Activated CD4-positive, alpha-beta T cell treated with anti-CD3 and anti-CD28 coated beads, Interleukin-2, amount 50 U/mL, for 4 hours (primary cell): ENCODE measurements at places on chromosomes 16 and 17.

DNA sequence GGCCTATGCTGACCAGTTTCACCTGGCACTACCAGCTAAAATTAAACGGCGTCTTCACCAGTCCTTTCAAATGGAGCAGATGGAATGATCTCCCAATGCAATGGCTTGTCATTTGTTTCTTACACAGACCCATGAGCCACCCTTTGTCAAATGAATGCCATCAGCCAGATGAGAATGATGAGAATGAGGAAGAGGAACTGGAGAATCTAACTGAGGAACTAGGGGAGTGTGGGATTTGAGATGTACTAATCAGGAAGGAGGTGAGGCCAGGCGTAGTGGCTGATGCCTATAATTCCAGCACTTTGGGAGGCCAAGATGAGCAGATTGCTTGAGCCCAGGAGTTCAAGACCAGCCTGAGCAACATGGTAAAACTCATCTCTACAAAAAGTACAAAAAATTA is 116.4 kb downstream of the HS3ST3A1 start:
- no peak for DNase-seq

DNA sequence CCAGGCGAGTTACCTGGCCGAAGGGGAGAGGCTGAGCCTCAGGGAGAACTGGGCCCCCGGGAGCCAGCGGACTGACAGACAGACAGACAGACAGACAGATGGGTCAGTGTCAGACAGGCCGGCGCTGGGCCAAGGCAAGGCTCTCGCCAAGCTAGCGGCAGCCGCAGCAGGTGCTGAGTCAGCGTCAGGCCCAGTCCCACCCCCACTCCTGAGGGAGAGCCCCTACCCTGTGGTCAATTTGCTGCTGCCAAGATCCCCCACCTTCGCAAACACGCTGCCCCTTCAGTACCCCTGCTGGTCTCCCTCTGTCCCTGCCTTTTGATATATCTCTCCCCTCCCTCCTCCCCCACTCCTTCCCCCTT is 1.5 kb downstream of the FGF11 start:
- DNase-seq: no peak

GRCh38 chr17:55340686-55341085 is 75.9 kb downstream of the HLF start:
- DNase-seq: no peak

DNA sequence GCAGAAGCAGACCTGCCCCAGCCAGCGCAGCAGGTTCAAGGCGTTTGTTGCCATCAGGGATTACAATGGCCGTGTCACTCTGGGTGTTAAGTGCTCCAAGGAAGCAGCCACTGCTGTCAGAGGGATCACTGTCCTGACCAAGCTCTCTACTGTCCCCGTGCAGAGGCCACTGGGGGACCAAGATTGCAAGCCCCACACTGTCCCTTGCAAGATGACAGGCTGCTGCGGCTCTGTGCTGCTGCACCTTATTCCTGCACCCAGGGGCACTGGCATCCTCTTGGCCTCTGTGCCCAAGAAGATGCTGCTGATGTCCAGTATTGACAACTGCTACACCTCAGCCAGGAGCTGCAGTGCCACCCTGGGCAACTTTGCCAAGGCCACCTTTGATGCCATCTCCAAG is 27.7 kb downstream of the ATPAF2 start:
- DNase-seq: no peak

DNA sequence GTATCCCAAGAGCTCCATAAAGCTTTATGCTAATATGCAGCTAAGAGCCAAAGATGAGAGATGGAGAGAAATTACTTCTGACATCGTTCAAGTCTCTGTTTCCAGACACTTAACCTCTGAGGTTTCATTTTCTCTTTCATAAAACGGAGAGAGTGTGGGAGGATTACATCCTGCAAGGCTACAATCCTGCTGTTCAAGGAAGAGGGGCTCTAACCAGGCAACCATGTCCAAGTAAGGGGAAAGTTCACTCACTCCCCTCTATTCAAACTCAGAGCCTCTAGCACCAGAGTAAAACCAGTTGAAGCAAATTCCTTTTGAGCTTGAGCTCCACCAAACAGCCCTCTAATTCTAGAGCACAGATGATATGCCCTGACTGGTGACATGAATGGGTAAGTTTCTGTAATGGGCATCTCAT is 397.4 kb downstream of the NPIPA8 start:
- DNase-seq: no peak
